NCI-H510A treated with DMSO at 0.1 percent for 48 hours (cell line): ENCODE measurements at places on chromosomes 2 and 18.
A peak's percentile ranks its signal among the peaks of the same experiment; 100 is the strongest.

- DNase-seq: no peak
Observed at GRCh38 chr18:59736061-59736460, 38.8 kb upstream of the CCBE1 start.

DNA sequence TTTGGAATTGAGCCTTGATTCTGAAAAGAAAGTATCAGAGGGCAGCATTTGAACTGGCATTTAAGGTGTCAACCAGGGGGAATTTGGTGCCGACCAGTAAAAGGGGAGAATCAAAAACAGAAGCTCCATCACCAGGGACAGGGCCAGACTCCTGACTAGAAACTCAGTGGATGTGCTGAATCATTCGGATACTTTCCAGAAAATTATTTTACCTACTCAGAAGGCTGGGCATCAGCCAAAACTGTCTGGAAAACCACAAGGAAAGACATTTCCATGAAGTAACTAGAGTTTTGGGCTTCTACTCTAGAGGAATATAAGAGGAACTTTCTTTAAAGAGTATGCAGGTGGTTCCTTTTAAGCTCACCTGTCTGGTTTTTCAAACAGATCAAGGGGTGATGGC, 756.6 kb downstream of the RNF144A start:
- no peak for DNase-seq

DNA sequence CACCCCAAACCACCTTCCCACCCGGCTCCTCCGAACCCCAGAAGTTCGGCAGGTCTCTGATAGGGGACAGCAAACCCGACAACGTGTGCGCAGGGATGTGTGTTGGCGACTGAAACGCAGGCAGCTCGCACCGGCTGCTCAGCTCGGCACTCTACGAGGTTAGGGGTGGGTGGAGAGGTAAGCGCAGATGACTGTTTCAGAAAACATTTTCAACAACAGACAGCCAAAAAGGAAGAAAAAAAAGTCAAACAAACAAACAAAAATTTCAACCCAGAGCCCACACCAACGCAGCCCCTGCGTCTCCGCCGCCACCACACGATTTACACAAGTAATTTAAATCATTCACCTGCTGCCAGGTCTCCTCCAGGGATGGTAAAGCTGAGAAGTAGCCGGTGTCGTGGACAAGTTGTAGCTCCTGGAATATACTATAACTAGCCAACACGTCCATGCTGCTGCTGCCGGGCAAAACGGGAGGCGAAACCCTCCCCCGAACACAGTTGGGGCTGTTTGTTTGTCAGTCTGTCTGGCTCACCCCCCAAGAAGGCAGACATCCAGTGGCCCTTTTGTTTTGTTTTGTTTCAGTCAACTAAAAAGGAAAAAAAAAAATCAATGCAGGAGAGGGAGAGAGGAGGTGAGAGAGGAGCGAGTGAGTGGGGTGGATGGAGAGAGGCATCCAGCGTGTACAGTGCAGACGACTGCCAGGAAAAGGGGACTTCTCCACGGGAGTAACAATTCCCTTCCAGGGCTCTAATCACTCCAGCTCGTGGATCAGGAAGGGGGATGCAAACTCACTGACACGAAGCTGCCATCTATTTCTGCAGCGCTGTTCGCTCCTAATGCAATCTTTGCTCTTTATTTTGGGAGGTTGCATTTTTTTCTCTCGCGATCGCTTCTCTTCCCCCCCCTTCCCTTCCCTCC, at the start of gene KLF7:
Gene KLF7 (minus strand): TSS at position 828 of the 918 bp plus-strand sequence. CDS start 380 bp downstream, at position 448.
- DNase-seq: peak; percentile 71

DNA sequence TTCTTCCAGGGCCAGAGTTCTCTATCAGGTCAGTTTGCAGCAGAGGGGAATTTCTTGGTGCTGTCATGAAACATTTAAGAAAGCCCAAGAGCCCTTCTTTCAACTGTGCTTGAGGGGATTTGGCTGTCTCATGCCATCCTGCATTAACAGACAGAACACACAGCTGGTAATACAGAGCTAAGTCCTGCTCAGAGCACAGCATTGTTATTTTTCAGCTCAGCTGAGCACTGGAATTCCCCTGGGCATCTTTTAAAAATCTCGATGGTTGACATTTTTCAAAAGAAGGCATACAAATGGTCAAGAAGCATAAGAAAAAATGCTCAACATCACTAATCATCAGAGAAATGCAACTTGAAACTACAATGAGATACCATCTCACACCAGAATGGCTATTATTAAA, 14.9 kb upstream of the IL1R2 start:
- no peak for DNase-seq
